ENCODE measurements at places on chromosomes 6 and 20. TPM values are rescaled to one million over a fixed set of nuclear protein-coding genes. Genes with fewer than 3 reads are reported as not detected.

DNA sequence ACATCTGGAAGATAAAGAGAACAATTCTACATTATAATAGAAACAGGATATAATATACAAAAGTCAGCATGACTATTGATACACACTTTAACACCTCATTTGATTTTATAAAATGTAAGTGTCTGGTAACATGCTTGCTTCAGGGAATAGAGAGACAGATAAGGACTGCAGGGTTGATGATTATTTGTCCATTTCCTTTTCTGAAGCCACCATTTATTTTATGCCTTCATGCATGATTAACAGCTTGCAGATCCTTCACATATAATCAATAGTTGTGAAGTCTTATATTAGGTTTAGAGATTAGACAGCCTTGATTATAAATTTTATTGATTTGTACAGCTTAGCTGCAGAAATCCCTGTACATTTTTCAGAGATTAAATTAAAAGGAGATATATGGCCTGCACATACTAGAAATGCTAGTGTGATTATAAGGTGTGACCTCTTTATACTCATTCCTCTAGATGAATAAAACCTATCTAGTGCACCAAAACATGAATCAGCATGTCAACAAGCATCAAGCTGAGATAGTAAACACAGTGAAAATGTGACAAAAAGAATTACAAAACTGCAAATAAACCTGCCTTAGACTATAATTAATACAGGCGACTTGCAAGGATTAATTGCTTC is 198.8 kb upstream of the THEMIS start:
- no peak for DNase-seq

The PSORS1C2 gene
- total RNA-seq = not detected

The MATN4 gene
- total RNA-seq = not detected

The PTCHD4 gene
- 2.2 TPM for total RNA-seq

- DNase-seq = no peak
These were observed 34.9 kb downstream of the PPP1R3G start for GRCh38 chr6:5120011-5120410.

The CST7 gene
- total RNA-seq = 16.7 TPM

DNA sequence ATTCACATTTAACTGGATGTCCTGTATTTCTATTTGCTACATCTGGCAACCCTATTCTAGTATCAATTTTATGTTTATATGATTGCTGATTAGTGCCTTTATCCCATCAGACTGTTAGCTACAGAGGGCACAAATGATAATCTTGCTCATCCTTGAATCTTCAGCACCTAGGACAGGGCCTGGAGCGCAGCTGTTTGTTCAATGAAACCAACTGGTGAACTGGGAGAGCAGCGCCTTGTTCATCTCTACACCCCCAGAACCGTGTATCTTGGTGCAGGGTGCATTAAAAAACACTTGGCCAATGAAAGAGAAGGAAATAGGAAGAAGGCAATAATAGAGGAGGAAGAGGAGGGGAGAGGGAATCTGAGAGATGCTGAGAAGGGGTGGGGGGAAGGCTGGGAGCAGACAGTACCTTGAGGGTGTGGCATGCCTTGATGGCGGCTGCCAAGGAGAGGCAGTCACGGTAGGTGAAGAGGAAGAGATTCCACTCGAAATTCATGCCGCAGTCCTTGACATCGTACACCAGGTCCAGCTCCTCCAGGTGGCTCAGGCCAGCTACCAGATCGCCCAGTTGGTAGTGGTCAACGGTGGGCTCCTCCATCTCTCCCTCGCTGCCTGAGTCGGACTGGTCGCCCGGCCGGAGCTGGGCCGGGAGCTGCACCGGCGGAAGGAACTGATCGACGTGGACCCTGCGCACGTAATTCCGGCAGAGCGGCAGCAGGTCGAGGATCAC is 15.5 kb downstream of the TMEM151B start:
- DNase-seq = no peak

DNA sequence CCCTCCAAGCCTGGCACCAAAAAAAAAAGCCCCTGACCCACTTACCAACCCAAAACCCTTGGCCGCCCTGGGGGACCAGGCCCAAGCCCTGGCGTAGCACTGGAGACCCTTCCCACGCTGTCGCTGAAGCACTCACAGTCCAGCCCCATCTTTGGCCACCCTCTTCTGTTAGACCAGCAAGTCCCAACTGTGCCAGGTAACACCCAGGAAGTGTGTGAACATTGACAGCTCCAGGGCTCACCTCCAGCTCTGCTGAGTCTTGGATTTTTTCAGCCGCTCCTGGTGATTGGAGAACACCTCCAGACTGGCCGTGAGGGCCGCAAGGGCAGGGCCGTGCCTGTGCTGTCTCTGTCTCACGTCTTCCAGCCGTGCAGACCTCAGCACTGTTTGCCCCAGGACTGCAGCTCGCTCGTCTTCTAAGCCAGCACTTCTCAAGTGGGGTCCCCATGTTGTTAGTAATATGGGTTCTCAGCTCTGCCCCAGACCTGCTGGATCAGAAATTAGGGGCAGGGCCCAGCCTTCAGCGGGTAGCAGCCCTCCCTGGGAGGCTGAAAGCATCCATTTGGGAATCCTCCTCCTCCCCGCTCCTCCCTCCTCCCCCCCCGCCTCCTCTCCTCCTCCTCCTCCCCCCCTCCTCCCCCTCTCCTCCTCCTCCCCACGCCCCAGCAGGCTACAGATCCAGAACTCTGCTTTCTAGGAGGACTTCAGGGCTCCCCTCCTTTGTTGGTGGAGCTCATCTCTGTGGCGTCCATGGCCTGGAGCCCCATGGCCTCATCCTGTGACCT is 18.1 kb downstream of the NPEPL1 start:
- no peak for DNase-seq
